ENCODE measurements at places on chromosomes 2 and 18. TPM values are rescaled to one million over a fixed set of nuclear protein-coding genes. Genes with fewer than 3 reads are reported as not detected.

Gene LRRC30
- polyA plus RNA-seq = 1.4 TPM

Gene C2orf92
- polyA plus RNA-seq = 7.1 TPM

DNA sequence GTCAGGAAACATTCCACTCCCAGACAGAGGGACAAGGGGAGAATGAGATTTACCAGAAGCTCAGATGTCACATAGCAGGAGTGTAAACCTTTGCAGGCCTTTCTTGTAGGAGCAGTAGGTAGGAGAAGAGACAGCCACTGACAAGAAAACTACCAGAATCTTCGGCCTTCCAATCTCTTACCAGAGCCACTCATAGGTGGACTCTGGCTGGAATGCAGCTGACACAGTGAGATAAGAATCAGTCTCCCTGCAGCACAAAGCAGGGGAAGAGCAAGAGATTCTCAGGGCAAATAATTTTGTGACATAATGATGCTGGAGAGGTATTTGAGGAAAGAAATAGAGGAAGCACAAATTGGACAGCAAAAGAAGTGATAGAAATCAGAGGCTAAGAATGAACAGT lies 1534.5 kb downstream of the DPP10 start:
- no peak for DNase-seq

Gene ACADL
- polyA plus RNA-seq = 2.3 TPM

Gene VAMP5
- polyA plus RNA-seq = 34.7 TPM

Gene EFHD1
- 72.5 TPM for polyA plus RNA-seq

DNA sequence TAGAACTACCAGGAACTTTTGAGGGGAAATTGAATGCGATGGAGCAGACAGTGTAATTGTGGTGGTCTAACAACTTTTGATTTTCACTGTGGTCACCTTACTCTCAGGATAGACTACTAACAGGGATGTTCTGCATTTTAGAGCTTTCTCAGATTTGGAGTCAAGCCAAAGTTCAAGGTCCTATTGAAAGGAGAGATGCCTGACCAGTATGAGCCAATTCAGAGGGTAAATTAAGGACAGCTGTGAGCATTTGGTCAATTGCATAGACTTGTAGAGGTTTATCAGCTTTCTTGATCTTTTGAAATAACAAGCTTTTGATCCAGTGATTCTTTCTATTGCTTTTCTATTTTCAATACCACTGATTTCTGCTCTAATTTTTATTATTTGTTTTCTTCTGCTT lies 1095.7 kb upstream of the CNTNAP5 start:
- no peak for DNase-seq

Gene SCYGR4
- polyA plus RNA-seq = 0.12 TPM

- DNase-seq = no peak
Observed at GRCh38 chr2:18531194-18531593, 29.3 kb downstream of the RDH14 start.

DNA sequence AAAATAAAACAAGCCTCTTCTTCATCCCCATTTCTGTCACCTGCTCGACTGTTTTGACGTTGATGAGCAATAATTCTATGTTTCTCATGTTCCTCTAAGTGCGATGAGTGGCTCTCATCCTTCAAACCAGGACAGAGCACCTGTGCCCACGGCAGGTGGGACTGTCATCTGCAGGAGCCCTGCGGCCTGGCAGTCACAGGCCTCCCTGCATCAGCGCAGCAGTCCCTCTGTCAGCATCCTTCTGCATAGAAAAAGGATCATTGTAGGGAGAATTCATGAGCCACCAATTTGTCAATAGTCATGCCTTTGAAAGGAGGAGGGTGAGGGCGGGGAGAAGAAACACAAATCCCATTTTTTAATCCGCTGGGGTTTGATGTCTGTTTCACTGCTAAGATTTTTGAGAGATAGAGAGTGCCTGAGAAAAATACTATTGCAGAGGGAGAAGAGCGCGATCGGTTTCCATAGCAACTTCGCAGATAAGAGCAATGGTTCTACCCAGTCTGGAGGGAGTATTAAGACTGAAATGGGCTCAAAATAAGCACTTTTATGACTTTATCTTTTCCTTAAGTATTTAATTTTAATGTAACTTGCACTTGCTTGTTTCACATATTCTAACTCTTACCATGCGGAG lies 234.3 kb upstream of the NCKAP5 start:
- no peak for DNase-seq

DNA sequence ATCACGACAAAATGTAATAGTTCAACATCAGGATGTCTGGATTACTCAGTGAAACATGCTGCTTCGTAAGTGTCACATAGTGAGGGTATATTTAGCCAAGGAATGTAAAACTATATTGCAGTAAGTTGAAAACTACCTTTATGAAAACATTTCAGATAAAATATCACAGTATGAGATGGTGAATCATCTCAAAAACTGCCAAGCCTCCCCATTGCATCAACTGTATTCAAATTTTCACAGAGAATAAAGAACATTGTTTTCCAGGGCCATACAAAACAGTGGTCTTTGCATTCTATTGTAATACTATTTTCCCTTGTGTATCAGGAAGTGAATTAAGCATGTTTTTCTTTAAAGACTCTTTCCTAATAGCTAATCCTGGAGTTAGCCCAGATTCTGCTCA lies 47.6 kb upstream of the MSTN start:
- DNase-seq = no peak

Gene HOXD12
- polyA plus RNA-seq = 0.33 TPM

GRCh38 chr18:3593381-3593903 lies 143.5 kb downstream of the TGIF1 start:
- no peak for DNase-seq

Gene GPATCH11
- polyA plus RNA-seq = 10.6 TPM

Gene IL1R2
- 0.47 TPM for polyA plus RNA-seq

- peak; percentile 48 for DNase-seq
Observed at GRCh38 chr2:29042561-29043075, 31.7 kb downstream of the PCARE start.

DNA sequence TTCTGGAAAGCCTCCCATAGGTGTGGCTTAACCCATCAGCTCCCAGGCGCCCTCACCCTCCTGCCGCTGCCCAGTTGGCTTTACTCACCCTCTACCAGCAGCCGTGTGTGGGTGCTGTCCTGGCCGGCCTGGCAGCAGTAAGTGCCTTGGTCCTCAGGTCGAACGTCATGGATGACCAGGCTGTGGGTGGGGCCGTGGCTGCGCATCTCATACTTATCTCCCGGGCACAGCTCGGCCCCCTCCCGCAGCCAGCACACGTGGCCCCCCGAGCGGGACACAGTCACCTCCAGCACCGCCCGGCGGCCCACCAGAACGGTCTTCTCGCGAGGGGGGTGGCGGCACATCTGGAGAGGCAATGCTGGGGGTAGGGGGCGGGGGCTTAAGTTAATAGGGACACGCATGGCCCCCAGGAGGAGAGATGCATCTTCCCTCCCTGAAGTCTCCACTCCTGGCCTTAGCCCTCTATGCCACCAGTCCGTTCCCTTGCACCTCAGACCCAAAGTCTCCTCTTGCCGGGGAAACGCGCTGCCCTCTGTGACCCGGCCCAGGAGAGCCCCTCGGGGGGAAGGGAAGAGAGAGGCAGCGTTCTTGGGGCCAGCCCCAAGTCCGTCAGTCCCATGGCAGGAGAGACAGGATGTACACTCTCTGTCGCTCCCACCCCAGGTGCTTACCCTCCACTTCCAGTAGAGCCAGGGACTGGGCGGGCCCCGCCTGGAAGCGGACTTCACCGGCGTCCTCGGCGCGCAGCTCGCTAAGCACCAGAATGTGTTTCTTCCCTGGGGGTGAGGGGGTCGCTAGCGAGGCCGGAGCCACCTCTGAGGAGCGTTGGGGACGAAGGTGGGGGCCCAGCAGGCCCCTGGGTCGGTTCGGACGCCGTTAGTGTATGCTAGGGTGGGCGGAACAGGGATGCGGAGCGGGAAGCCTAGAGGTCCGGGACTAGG lies 7.9 kb downstream of the TMEM198 start:
- no peak for DNase-seq

Data from left renal pelvis (tissue), 4 donors.